ENCODE measurements at places on chromosomes 7 and 10. TPM values are rescaled to one million over a fixed set of nuclear protein-coding genes. Genes with fewer than 3 reads are reported as not detected.

- no peak for DNase-seq
These were observed 101.2 kb upstream of the PARD3 start for GRCh38 chr10:34916314-34916713.

GRCh38 chr10:88386204-88386788 lies 196.8 kb downstream of the RNLS start:
- no peak for DNase-seq

GRCh38 chr10:75234017-75234682 lies 1.6 kb downstream of the COMTD1 start:
- DNase-seq, result peak; percentile 99

DNA sequence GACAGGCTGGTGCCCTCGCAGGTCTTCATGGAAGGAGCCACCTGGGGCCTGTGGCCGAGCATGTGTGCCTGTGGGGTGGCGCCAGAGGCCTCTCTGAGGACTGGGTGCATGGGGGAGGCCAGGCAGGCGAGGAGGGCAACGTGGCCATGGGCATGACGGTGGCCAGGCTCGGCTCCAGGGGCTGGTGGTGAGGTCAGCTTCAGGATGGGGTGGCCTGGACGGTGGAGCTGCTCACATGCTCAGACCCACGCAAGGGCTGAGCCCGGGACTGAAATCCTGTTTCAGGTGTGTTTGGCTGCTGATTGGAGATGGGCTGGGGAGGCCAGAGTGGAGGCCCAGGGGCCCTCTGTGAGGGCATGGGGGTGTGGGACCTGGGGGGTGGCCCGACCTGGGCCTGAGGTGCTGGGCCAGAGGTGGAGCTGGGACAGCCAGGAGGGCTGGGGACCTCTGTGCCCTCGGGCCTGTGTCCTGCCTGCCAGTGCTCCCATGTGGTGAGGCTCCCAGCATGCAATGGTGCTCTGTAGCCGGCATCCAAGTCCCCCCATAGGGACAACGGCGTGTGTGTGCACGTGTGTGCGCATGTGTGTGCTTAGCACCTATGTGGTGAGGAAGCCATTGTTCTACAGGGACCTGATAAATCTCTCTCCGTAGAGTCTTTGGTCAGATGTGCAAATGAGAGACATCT lies 71.1 kb downstream of the INPP5A start:
- DNase-seq, result no peak

DNA sequence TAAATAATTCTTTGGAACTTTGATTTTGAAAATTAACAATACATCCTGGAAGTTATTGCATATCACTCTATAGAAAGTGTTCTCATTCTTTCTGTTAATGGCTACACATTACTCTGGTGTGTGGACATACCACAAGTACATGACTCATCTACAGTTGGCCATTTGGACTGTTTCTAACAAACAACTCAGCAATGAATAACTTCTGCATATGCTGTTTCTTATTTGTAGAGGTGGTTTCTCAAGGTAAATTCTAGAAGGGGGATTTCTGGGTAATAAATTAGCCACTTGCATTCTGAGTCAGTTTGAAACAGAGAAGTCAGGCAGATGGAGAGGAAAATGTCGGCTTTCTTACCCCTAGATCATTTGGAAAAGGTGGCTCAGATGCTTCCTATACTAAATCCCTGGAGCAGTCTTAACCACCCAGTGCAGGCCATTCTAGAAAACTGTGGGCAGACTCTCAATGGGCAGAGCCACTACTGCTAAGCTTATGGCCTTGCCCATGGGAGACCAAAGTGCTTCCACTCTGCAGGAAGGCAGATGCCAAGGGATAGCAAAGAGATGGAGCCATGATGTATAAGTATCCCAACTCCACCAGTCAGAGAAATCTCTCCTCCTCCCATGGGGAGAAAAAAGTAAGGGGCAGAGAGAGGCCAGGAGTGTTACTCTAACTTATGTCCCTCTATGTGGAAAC lies 194.0 kb upstream of the PLPP4 start:
- DNase-seq, result no peak

DNA sequence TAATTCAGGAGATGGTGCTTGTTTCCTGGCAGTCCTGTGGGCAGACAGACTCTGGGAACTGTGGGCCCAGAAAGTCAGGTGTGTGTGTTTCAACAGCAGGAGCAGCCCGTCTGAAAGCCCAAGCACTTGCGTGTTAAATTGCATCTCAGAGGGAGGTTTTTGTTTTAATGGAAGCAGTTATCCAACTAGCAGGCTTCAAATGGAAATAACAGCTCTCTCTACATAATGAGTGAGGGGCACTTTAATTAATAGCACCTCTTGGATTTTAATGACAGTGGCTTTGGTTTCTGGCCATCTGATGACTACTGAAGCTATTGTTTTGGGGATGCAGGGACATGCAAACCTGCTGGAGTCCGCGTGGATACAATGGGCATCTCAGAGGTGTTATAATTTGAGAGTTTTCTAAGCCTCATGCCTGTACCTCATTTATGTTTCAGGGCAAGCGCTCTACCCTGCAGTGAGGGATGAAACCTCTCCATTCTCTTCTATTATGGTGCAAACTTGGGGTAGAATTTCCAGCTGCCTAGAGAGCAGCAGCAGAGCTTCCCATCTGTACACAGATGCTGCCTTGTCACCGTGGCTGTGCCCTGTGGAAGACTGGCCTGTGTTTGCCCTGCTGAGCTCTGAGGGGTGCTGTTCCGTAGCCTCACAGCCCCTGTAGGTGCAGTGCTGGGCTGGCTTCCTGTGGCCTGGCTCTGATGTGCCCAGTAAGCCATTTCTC lies 206.6 kb upstream of the GPR26 start:
- DNase-seq, result no peak

DNA sequence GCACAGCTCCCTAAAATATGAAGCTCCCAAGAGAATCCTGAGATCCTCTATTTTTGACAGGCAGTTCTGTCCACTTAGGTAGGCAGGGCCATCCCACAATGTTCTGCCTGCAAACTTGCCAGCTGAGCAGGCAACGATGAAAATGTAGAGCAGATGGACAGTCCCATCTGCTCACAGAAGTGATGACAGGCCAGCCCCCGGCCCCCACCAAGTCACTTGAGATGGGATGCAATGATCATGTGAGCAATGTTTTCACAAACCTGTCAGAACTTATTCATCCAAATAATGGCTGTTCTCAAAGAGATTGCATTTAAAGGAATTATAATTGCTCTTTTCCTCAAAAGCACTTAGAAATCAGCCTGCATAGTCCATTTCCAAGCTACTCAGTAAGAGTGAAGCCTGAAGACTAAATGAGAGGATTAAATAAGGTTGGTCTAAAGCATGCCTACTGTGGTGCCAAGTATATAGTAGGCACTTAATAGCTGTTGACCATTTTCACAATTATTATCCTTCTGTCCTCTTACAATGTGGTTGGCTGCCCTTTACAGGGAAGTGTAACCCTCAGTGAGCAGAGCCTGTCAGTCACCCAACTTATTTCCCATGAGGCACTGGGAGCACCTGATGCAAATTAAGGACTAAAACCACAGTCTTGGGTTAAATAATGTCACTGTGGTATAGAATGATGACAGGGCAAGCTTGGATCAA lies 301.2 kb downstream of the FGFR2 start:
- DNase-seq, result no peak

The LOXL4 gene
- total RNA-seq, result 0.04 TPM

The RBP4 gene
- 0.91 TPM for total RNA-seq

The PCBD1 gene
- total RNA-seq, result 62.2 TPM

The HYCC1 gene
- 37.9 TPM for total RNA-seq

The PHKG1 gene
- total RNA-seq, result 0.29 TPM

The ZNF138 gene
- 15.7 TPM for total RNA-seq
